Activated CD4-positive, alpha-beta T cell treated with anti-CD3 and anti-CD28 coated beads, Interleukin-2, Interleukin-4, amounts not matched to agents 100 ng/mL and 50 ng/mL, durations not matched to agents 16 hours and 8 hours (primary cell): ENCODE measurements at places on chromosomes 7 and 10.

DNA sequence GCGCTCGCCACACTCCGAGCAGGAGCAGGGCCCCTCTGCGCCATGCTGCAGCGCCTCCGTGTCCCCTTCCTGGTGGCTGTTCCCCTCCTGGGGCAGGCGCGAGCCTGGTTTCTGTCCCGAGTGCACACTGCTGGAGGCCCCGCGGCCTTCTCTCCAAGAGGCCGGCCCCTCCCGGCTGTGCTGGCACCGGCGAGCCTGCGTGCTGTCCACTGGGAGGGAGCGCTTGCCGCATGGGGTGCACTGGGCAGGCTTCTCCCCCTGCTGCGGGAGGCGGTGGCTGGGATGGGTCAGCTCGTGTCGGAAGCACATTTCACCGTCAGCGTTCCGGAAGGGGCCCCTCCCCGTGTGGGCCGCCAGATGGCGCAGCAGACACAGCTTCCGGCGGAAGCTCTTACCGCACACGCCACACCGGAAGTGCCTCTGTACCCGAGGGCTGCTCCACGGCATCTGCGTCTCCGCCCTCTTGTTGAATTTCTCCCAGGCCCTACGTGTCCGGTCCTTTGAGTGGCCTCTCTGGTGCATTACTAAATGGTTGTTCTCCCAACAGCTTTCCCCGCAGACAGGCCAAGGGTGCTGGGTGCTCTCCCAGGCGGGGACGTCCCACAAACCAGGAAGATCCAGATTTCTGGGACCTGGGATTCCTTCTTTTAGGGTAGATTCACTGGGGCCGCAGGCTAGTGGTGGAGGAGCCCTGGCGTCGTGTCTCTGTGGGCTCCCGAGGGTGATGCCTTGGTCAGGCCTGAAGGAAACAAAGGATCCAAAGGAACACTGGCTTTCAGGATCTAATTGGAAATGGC is 18.7 kb downstream of the ZNF786 start:
- peak; percentile 52 for DNase-seq

DNA sequence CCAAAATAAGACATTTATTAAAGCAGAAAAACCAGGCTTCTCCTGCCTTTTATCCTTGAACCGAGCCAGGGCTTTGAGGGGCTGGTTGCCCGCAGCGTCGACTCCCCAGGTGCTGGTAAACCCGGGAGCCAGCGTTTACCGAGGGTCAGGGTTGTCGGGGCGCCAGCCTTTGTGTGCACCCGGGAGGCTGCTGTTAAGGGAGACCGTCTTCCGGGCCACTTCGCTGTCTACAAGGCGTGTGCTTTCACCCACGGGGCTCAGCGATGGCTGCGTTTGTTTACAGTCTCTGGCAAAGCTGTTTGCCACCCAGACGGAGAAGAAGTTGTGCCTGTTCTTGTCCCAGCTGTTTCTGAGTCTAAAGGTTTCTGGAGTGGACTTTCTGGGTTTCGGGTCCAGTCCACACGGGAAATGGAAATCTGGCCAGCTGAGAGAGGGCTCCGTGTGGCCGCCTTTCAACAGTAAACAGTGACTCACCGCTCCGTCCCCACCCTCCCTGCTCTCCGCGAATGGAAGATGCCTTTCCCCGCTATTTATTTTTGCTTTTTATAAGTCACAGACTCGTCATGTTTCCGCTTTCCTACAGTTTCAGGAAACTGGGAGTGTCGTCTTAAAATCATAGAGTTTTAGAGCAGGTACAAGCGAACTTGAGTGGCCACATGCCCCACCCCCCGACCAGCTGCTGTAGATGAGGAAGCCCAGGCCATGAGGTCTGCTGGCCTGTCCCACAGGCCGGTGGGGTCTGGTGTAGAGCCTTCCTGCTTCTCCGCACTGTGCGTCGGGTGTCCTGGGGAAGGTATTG is 2.2 kb downstream of the MAFK start:
- DNase-seq, result peak; percentile 66

GRCh38 chr10:96587264-96588059 is 650 bp upstream of the TM9SF3 start:
- peak; percentile 51 for DNase-seq

DNA sequence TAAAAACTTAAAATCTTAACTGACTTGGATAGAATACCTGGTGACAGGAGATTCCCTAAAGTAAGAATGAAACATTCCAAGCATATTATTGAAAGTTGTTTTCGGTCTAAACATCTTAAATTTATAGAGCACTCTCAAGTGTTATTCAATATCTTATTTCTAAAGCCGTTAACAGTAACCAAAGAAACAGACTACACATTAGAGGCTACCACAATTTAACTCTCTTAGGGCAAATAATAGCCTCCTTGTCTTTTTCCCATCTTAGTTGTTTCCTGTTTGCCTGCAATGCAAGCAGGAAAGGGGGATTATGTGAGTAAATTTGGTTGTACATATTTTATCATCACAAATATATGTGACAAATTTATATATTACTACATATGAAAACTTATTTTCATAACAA is 31.4 kb downstream of the NAPEPLD start:
- no peak for DNase-seq

GRCh38 chr7:140053812-140054539 is 8.8 kb downstream of the PARP12 start:
- no peak for DNase-seq

GRCh38 chr10:119368991-119369869 is 161.9 kb downstream of the GRK5 start:
- DNase-seq, result no peak

GRCh38 chr7:70017357-70017756 is 419.1 kb downstream of the AUTS2 start:
- no peak for DNase-seq

GRCh38 chr7:104541897-104542296 is 213.5 kb downstream of the LHFPL3 start:
- no peak for DNase-seq

GRCh38 chr7:84982199-84982598 is 204.7 kb downstream of the SEMA3D start:
- DNase-seq, result no peak

DNA sequence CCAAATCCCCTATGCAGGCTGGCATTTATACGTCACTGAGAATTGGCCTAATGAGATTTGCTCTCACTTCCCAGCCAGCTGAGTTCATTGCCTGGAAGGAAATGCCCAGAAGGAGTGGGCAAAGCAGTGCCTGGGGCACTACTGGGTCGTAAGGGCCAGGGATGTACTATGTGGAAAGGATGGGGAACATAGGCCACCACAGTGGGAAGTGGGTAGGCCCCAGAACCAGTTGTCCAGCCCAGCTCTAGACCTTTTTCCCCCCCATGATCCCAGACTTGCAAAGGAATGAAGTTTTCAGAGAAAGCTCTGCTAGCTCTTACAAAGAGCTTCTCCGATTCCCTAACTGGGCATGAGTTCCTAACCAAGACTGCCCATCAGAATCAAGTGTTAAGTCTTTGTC is 13.9 kb downstream of the TRPV5 start:
- no peak for DNase-seq

GRCh38 chr10:2619916-2620315 is 447.4 kb upstream of the PFKP start:
- DNase-seq, result no peak

DNA sequence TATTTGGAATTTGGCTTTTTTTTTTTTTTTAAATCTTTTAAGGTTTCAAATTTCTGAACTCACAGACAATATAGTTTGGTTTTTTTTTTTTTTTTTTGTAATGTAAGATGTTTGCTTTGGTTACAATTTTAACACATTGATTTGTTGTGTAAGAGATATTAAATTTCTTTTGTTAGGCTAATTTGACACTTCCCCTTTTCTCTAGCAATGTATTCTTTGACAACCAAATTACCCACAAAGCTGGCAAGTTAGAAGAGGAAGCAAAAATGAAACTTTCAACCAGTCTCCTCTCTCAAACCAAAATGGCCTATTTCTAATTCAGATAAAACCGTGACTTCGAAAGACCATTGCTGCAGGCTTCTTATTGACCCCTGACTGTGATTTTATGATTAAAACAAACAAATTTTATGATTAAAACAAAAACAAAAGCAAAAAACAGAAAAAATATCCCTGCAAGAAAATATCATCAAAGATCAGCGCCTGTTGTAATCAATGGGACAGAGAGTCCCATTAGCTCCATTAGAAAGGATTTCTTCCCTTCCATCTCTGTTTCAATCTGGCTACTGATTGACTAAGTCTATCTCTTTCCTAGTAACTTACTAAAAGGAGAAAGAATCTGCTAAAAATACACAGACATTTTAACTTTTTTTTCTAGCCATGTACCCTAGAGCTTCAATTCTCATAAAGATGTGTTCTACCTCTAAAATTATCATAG is 489.2 kb downstream of the MDFIC start:
- DNase-seq, result no peak

DNA sequence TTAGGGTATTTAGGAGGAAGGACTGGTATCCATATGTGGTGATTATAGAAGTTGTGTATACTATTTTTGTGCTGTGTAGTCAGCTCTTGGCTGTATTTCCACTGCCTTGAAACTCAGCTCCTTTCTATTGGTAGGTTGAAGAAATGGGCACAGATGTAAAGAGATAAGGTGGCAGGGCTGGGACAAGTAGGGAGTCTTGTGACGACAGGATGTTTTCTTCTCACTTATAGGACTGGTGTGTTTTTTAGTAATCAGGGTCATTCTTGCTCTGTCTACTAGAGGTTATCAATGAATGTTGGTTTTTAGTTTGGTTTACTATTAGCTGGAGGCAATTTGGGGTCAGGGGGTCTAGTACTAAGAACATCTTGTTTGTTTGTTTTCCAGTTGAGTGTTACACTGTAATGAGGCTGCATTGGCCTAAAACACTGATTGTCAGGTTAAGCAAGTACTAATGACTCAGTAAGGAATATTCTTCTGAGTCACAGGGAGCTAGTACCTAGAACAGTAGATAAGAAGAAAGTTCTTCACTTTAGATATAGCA is 11.8 kb downstream of the UBN2 start:
- peak; percentile 72 for DNase-seq

DNA sequence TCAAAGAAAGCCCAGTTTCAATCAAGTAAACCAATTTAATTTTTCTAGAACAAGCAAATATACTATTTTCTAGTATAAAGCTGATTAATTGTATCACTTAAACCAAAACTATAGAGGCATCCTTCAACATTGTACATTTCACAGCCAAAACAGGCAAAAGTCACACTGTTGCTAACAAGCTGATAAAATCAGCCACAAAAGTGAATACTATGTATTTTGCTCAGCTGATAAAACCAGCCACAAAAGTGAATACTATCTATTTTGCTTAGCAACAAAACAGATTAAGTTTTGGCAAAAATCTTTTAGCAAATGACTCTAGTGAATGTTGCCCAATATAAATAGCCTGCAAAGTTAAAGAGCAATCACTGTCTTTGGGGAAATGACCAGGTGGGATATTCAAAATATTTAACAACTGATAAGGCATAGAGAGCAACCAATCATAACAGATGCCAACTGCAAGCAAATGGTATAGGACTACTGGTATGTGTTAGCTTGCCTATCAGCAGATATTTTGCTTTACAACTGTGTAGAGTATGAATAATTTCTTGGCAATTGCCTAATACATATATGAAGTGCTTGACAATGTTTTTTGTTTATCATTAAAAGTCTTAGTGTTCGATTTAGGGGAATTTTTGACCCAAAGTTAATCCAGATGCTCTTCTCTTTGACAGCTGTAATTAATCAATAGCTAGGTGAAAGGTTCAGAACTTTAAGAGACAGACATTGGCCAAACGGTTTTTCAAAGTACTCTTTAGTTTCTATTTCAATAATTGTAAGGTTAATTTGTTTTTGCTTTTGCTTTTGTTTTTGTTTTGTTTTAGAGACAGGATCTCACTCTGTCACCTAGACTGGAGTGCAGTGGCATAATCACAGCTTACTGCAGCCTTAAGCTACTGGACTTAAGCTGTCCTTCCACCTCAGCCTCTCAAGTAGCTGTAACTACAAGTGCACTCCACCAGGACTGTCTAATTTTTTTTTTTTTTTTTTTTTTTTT is 44.4 kb upstream of the SP4 start:
- DNase-seq, result peak; percentile 6

GRCh38 chr10:113449006-113449695 is 103.7 kb upstream of the HABP2 start:
- DNase-seq, result no peak

- DNase-seq, result no peak
Measured at GRCh38 chr7:15938115-15938514, 251.6 kb upstream of the MEOX2 start.

GRCh38 chr7:29156907-29157452 is 10.6 kb upstream of the CPVL start:
- DNase-seq, result peak; percentile 19

- DNase-seq, result no peak
Measured at GRCh38 chr7:15011289-15011688, 108.7 kb upstream of the DGKB start.

- no peak for DNase-seq
Measured at GRCh38 chr7:124618871-124619270, 146.7 kb downstream of the GPR37 start.

DNA sequence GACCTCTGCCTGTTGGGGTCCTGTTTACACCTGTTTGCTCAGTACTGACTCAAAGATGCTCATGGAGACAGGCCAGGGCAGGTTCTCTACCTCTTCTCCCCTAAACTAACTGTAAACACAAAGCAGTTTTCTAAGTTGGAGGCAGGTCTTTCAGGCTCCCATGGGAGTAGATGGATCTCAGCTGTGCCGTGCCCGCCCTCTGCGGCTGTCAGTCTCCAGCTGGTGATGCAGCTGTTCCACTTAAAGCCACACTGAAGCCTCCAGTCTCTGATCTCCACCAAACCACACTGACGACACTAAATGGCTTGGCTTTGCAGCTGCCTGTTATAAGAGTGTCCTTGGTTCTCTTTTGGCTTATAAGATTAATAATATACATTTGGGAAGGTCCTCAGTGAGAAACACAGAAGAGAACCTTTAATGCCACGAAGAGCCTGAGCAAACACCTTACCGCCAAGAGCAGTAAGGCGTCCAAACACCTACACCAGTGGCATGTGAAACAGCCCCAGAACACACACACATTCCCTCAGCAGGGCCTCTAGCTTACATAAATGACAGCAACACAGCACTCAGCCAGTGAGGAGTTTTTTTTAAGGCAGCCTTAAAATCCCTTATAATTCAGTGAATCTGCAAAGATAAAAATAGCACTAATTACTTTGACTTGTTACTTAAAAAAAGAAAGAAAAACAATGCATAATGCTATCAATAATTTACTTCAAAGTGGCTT is 60.4 kb upstream of the KCNIP2 start:
- DNase-seq, result peak; percentile 14

DNA sequence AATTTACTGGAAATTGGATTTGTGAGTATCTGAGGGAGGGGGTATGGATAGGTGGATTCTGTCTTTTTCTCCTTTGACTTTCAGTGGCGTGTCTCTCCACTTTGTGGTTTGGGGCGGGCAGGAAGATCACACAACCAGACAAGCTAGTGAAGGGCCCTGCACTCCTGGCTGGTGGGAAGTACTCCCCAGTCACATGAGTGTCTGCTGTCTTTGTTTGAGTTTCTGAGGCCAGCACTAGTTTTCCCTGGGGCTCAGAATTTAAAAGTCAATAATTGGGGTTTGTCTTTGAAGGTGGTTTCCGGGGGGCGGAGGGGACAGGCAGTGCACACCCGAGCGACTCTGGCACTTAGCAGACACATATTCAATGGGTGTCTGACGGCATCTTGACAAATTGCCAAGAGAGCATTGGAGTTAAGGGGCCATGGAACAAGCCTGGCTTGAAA is 120.1 kb downstream of the WDFY4 start:
- no peak for DNase-seq

GRCh38 chr10:51743146-51743545 is 43.8 kb upstream of the CSTF2T start:
- DNase-seq, result no peak

GRCh38 chr7:24178811-24179570 is 105.0 kb upstream of the NPY start:
- no peak for DNase-seq
